ENCODE measurements at places on chromosomes 5 and 9. TPM values are rescaled to one million over a fixed set of nuclear protein-coding genes. Genes with fewer than 3 reads are reported as not detected.

DNA sequence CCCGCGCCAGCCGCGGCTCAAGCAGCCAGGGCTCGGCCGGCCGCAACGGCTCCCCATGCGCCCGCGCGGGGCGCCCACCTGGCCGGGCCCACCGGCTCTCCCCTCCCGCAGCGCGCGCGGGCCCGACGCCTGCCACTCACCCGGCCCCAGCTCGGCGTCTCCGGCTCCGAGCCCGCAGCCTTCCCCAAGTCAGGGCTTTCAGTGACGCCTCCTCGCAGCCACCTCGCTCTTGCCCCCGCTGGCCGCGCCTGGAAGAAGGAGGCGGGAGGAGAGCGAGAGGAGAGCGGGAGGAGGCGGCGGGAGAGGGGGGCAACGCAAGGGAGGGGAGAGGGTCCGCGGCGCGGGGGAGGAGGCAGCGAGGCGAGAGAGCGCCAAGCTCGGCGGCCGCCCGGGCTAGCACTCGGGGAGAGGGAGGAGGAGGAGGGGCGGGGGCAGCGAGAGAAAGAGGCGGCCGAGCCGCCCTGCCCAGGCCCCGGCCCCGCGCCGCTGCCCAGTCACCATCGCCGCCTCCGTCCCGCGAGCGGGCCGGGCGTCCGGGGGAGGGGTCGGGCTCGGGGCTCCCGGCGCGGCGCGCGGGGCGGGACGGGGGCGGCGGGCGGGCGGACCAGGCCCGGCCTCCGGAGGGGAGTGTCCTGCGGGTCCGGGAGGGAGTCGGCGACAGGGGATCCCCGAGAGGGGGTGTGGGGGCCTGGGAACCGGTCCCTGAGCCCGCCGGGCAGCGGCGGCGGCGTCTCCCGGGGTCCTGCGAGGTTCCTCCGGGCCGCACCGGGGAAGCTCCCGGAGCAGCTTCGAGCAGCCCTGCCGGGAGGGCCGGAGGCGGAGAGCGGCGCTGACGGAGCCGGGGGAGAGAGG is at the start of gene LHFPL2:
TSS of gene LHFPL2 (minus strand) at position 414 of the 852 bp plus-strand sequence. CDS start 138,559 bp downstream, outside the sequence.
- peak; percentile 88 for DNase-seq

Gene PCDHGA12
- total RNA-seq: 14.1 TPM

Gene MELK
- 1.2 TPM for total RNA-seq

Gene HNRNPAB
- total RNA-seq: 101 TPM

- no peak for DNase-seq
These were observed 93.6 kb upstream of the RORB start for GRCh38 chr9:74403581-74403980.

Gene FOXI1
- total RNA-seq: not detected

Gene RPL35
- 3,668 TPM for total RNA-seq

- no peak for DNase-seq
These were observed 74.8 kb downstream of the CDK5RAP2 start for GRCh38 chr9:120505186-120505585.

DNA sequence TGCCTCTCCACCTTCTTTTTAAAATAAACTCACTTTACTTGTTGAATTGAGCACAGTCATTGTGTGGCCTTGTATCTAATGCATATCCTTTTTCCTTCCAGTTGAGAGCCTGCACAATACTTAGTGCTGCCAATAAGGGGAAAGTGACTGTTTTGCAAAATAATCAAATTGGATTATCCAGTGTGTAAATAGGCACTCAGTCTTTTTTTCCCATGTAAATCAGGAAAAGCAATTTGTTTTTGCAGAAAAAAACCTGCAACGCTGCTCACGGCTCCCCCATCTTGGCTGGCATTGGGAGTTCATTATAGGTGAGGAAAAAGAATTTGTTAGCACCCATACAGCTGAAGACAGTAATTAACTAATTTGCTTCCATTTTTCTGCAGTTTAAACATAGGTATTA is 299.9 kb downstream of the CSNK1G3 start:
- DNase-seq: no peak

GRCh38 chr5:31993165-31993961 is 180.8 kb downstream of the GOLPH3 start:
- DNase-seq: no peak

Gene CDH9
- total RNA-seq: not detected

DNA sequence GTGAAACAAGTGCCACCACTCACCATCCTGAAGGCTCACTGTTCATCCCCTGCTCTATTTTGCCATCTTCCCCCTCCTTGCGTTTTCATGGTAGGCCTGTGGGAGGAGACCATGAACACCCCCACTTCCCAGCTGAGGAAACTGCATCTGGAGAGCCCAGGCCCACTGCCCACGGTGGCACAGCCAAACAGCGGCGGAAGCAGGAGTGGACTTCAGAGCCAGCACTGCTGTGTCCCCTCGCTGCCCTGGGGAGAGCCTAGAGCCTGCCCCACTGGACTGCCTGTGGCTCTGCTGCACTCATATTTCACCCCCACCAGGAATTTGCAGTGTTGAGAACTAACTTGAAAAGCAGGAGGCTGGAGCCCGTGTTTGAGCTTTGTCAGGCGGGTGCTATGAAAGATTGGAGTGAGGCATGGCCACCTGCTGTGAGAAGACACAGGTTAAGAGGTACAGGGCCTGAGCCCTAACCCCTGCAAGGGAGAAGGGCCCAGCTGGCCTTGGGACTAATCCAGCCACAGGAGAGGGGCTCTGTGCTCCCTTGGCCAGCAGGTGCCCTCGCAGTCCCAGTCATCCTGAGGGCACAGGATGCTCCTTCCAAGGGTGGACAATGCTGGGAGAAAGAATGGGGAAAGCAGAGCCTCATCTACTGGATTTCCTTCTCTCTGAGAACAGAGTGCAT is 79.0 kb downstream of the MACROH2A1 start:
- no peak for DNase-seq

DNA sequence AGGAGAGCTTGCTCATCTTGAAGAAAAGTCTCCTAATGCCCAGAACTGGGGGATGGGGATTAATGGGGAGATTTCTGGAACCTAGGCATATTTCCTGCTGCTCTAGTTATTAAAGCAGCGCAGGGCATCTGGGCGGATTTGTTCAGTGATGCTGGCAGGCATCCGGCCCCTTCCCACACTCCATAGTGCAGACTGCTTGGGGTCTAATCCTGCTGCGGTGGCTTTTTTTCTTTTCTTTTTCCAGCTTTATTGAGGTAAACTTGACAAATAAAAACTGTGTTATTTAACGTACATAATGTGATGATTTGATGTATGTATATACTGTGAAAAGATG is 30.7 kb downstream of the PPARGC1B start:
- no peak for DNase-seq

- DNase-seq: no peak
These were observed 504.5 kb downstream of the NR2F1-AS1 start for GRCh38 chr5:93076566-93076965.

GRCh38 chr5:121993191-121993590 is 31.4 kb downstream of the SRFBP1 start:
- DNase-seq: no peak
